ENCODE measurements at places on chromosomes 1 and 21.

GRCh38 chr1:14253676-14254075, 344.8 kb upstream of the KAZN start:
- no peak for DNase-seq

- no peak for DNase-seq
Measured at GRCh38 chr1:12345350-12346217, 115.8 kb downstream of the VPS13D start.

- DNase-seq, result no peak
Measured at GRCh38 chr21:27225151-27225550, 258.3 kb upstream of the ADAMTS5 start.

DNA sequence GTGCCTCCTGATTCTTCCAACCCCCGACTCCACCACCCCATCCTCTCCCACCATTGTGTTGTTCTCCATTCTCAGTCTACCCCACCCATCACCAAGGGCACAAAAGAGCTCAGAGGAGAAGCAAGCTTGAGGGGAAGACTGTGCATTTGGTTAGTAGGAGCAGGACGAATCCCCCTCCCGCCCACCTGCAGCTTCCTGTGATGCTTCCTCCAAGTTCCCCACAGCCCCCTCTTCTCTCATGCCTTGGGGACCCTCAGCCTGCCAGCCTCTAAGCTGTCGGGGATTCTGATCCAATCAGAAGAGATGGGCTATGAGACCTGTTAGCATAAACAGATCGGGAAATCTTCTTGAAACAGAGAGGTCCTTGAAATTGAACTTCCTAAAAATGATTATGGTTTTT, 22.2 kb upstream of the CAPZB start:
- DNase-seq, result no peak

GRCh38 chr1:6889875-6890480, 104.7 kb downstream of the CAMTA1 start:
- DNase-seq, result peak; percentile 14

- no peak for DNase-seq
Measured at GRCh38 chr1:38656726-38657125, 202.8 kb downstream of the RRAGC start.

- DNase-seq, result no peak
Measured at GRCh38 chr1:244761279-244761678, 74.2 kb upstream of the COX20 start.

- DNase-seq, result no peak
Measured at GRCh38 chr1:49346767-49347349, 570.2 kb upstream of the BEND5 start.

GRCh38 chr21:35783721-35784120, 276.6 kb downstream of the SETD4 start:
- DNase-seq, result no peak

- no peak for DNase-seq
Measured at GRCh38 chr1:223394242-223394641, 1.0 kb downstream of the CCDC185 start.

DNA sequence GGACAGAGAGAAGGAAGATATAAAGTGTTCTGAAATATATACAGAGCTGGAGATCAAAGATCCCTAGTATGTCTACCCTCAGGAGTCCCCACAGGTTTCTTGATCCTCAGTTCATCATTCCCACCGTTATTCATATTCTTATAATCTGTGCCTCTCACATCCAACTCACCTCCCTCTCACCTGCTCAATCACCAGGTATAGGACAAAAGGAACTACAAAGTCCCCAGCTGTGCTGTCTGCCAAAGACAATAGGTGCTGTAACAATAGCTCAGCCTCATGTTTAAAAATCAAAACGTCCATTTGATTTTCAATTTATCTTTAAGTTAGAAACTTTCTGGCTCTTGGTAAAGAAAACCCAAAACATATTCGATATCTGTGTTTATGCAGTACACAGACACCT, 121.1 kb upstream of the PKN2 start:
- no peak for DNase-seq

- DNase-seq, result no peak
Measured at GRCh38 chr21:28644762-28645161, 347.9 kb downstream of the LTN1 start.

DNA sequence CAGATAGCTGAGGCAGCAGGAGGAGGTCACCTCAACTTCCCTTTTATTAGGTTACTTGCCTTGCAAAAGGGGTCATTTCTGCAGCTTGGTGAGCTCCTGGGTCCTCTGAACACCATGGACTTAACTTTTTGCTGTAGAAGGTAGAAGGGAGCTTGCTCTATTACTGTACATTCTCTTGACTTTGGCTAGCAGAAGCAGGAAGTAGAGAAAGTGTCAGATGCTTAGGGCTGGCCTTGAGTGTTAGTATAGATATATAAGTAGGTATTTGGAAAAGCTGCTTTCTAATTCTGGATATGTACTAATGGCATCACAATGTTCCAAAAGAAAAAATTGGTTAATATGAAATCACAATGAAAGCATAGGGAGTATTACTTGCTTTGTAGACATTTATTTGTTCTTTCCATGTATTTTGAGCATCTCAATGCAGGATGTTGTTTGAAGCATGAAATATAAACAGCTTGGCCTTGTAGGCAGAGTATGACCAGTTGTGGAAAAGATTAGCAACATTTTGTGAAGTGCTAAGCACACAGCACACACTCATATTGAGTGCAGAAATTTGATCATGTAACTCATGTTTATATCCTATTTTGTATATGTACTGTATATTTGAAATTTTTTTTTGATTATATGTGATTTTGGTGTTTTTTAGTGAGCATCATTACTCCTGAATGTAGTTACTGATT, 108.8 kb downstream of the DYRK1A start:
- DNase-seq, result no peak

- no peak for DNase-seq
Measured at GRCh38 chr1:216812966-216813365, 89.7 kb upstream of the ESRRG start.

DNA sequence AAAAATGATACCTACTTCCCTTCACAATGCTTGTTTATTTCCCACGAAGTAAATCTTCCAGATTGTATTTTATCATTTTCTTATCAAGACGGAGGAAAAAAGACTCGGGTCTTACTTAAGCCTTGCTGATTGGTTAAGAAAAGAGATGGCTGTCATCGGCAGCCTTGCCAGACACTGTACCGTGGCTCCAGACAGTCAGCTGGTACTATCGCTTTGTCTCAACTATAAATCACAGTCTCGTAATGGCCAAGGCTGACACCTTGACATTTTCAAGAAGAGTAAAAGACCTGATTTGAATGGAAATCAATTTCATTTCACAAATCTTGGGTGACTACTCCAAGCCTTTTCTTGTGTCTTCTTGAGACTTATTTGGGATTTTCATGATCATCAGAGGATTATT, 868.0 kb downstream of the USP25 start:
- DNase-seq, result no peak

GRCh38 chr1:197799271-197799670, 24.0 kb upstream of the DENND1B start:
- no peak for DNase-seq

- DNase-seq, result no peak
Measured at GRCh38 chr1:32966900-32967299, 2.3 kb upstream of the RNF19B start.

DNA sequence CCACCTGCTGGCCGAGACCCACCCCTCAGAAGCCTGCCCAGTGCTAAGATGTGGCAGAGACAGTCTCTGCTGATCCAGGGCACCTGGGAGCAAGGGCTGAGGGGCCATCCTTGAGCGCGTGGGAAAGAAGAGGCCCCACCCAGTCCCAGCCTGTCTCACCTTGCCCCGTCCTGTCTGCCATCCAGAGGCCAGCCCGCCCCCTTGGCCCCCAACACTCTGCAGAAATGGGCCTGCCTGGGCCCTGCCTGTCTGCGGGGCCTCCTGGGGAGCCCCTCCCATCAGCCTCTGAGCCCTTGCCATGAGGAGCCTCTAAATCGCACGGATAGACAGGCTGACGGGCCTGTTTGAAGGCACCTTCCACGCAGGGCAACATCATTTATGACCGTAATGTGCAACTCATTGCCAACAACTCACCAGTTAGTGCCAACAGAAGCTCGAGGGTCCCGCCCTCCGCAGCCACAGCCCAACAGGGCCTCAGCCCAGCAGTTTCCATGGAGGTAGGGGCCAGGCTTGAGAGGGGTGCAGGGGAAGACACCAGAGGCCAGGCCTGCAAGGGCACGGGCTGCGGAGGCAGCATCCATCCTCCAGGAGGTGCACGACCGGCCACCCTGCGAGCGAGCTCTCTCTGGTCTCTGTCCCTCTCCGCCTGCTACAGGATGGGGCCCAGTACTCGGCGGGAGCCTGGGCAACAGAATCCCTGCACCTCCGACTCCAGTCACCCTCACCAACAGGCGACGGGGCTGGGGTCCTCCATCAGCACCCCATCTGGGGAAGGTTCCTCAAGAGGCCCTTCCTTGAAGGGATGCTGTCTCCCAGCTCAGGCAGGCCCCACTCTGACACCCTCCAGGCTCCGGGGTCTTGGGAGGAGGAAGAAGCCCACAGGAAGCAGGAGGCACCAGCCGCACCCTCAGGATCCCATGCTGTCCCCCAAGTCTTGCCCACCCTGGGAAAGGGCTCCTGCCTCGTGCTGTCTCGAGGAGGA, 78.0 kb downstream of the MEGF6 start:
- DNase-seq, result no peak

GRCh38 chr1:227437495-227438008, 119.3 kb upstream of the CDC42BPA start:
- peak; percentile 76 for DNase-seq

DNA sequence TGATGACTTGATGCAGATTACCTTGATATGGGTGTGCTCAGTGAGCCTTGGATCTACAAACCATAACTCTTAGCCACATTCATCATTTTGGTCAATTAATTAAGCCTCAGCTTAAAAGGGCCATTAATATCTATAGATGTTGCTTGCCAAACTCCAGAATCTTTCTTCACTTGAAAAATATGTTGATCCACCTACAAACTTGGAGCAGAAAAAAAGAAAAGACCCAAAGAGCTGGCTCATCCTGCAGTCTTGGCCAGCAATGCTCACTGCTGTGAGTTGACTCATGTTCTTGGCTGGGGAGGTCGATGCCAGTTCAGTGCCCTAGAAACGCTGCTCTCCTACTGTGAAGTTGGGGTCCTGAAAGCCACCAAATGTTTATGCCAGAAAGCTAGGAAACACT, 75.4 kb downstream of the DPT start:
- no peak for DNase-seq

DNA sequence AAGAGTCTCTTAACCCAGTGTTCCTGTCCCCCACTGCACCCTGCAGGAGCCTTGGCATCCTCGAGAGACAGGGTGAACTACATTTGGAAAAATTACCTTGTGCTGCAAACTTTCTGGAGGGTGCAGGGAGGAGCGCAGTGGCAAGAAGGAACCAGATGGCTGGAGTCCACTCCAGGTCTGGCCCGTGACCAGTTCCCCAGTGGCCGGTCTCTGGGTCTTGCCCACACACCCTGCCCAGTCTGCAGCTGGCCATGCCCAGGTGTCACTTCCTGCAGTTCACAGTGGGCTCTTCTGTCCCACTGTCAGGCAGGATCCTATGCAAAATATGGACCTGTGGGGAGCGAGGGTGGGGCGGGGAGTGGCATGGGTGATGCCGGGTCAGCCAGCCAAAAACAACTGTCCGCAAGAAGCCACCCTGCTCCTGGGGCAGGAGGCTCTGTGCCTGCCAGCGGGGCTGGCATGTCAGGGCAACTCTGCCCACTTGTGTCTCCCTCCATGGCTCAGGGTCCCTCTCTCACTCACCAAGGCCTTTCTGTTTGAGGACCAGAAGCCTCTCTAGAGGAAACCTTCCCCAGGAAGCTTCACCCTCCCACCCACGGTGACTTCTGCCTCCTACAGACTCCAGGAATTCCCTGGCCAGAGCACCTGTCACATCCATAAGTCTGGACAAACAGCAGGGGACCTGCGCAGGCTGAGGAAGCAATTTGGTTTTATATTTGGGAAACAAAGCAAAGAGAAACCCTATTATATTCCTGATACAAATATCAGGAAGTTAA, 55.6 kb downstream of the KIF21B start:
- DNase-seq, result no peak

DNA sequence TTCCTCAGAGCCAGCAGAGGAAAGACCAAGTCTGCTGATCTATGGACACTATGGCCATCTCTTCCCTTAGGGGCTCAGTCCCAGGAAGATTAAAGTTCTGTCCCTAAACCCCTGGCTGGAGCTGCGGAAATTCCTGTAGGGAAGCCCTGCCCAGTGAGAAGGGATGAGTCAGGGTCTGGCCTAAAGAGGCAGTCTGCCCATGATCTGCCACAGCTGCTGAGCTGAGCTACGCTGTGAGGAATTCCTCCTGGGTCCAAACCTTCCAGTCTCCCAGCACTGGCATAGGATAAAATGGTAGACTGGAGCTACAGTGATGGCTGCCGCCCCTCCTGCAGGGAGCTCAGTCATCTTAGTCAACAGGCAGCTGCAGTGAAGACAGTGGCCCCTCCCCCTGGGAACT, 213.7 kb downstream of the BRINP2 start:
- no peak for DNase-seq

- no peak for DNase-seq
Measured at GRCh38 chr1:219650880-219651279, 38.0 kb upstream of the ZC3H11B start.

GRCh38 chr1:24415334-24415909, at the start of gene NIPAL3:
Gene NIPAL3, plus strand, starts transcription at chr1:24415802. Its CDS starts 3,746 bp downstream, at chr1:24419548.
- peak; percentile 94 for DNase-seq

DNA sequence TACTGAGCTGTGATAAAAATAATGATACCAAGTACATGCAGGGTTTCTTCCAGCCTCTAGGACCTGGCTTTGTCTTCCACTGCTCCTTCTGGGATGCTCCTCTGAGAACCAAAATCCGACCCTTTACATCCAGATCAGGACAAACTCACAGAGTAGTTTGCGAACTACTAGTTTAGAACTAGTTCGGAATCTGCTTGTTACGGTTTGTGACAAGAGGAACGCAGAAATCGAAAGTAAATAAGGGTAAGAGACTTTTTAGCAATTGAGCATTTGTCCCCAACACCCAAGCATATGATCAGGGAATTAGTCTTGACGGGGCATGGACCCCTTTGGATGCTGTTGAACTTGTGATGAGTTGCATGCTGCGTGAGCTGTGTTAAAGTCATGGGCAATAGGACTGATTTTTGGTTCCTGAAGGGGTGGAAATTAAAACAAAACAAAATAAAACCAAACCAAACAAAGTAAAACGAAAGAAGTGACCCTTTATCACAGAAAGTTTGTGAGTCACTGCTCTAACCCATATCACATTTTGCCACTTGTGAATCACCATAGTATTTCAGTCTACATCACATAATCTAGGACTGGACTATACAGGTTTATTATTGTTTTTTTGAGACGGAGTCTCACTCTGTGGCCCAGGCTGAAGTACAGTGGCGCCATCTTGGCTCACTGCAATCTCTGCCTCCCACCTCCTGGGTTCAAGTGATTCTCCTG, 35.7 kb upstream of the ERRFI1 start:
- DNase-seq, result no peak

DNA sequence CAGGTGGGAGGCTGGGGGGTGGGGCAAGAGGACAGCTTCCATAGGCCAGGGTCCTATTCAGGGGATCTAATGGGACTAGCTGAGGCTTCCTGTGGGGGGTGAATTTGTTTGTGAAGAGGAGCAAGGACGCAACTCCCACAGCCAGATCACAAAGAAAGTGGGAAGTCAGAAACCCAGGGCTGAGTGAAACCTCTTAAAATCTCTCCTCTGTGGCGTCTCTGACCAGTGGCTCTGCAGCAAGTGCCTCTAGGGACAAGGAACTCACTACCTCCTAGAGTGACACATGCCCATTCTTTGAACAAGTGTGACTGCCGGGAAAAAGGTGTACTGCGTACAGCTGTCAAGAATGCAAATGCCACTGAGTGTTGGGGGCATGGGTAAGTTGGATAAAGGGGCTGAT, 187.9 kb downstream of the HIVEP3 start:
- DNase-seq, result no peak

GRCh38 chr1:14915356-14916054, 238.0 kb upstream of the TMEM51 start:
- DNase-seq, result no peak

- DNase-seq, result no peak
Measured at GRCh38 chr1:241229711-241230110, 127.3 kb downstream of the RGS7 start.
